Sigmoid colon (tissue), 7 donors: ENCODE measurements at places on chromosomes 12 and 14. TPM values are rescaled to one million over a fixed set of nuclear protein-coding genes. Genes with fewer than 3 reads are reported as not detected.

- no peak overlapping the region for H3K4me3 ChIP-seq
- no peaks in the 10 kb centered on the region for H3K27me3 ChIP-seq
- no peak for DNase-seq
- H3K4me1 ChIP-seq: no peaks in the 10 kb centered on the region
- no peak overlapping the region for H3K27ac ChIP-seq
Measured at GRCh38 chr14:100409003-100409360, 85.8 kb downstream of the SLC25A47 start.

DNA sequence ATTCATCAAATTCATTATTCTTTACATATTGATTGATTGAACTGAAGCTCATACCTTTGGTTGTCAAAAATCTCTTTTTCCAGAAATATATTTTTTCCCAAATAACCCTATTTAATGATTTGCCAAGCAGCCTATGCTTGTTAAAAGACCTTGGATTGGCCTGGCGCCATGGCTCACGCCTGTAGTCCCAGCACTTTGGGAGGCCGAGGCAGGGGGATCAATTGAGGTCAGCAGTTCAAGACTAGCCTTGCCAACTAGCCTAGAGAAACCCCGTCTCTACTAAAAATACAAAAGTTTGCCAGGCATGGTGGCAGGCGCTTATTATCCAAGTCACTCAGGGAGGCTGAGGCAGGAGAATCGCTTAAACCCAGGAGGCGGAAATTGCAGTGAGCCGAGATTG is 165.1 kb upstream of the MGAT4C start:
- no peak overlapping the region for H3K27ac ChIP-seq
- H3K4me1 ChIP-seq: no peaks in the 10 kb centered on the region
- DNase-seq: no peak
- H3K36me3 ChIP-seq: no peaks in the 10 kb centered on the region

DNA sequence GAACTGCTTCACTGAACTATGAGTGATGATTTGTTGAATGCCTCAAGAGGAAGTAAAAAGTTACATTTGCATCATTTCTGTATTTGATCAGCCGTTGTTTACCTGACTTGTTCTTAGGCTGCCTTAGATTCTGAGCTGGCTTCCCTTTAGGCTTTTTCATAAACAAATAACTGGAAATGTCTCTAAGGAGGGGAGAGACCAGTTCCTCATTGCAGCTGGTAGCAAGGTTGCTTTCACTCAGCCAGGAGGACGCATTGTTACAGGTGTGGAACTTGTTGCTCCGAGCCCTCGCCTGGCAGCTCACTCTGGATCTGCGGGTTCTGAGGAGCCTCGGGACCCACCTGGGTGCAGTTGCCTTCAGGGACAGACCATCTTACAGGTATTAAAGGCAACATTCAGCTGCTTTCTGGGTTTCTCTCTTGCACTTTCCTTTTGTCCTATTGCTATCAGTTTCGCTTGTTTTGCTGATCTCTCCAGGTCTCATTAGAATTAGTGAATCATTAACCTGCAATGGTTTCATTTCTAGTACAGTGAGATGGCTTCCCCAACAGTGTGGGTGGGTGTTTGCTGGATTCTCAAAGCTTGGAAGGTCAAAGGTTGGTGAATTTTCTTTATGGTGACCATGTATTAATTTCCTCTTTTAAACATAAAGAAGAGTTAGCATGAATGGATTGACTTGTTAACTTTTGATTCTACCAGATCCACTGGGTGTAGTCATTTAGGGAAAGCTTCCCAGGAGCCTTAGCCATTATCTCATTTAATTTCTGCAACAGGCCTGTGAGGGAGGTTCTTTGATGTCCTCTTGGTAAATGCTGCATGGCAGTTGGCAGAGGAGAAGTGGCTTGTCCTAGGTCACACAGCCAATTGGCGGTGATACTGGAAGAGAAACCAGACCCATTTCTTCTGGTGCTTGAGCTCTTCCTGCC is at the start of gene PLEKHG7:
TSS of gene PLEKHG7 (plus strand) at position 236 of the 926 bp plus-strand sequence. CDS start 3,643 bp downstream, outside the sequence.
- H3K36me3 ChIP-seq: no peaks in the 10 kb centered on the region
- DNase-seq: no peak
- no peaks in the 10 kb centered on the region for H3K27me3 ChIP-seq

- no peaks in the 10 kb centered on the region for H3K27me3 ChIP-seq
- no peaks in the 10 kb centered on the region for H3K36me3 ChIP-seq
- H3K4me3 ChIP-seq: no peak overlapping the region
- peak overlapping the region; percentile 77 for H3K27ac ChIP-seq
Measured at GRCh38 chr12:2348482-2348852, 295.7 kb downstream of the CACNA1C start.

DNA sequence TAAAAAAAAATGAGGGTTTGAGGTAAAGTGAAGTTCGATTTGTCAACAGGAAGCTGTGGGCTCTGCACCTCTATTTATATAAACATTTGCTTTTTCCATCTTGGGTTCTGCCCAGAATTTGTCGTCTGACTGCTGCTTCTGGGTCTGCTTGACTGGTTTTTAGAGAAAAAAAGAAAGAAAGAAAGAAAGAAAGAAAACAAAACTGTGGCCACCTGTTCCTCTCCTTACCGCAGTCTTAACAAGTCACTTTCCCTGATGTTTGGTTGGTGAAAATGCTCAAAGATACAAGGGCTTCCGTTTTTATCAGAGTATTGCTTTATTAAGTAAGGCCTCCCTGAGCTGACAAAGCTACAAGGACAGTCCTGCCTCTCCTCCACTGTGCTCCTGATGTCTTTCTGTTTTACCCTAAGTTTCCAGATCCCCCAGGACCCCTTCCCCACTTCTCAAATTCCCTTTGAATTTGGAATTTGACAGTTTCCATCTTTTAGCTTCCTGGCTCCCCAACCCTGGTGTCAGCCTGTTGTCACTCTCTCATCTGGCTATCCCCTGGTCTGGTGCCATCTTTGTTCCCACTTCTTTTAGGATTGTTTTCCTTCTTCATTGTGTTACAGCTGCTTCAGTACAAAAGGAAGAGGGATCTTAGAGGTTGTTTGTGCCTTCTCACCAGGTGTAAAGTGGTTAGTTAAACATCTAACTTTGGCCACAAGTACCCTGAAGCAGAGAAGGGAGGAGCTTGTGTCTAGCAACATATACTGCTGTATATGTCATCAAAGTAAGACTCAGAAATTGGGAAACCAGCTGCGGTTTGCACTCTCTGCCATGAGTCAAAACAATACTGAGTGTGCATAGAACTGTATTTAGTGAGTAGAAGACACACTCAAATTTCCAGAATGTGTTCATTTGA is 18.0 kb downstream of the MFAP5 start:
- H3K27ac ChIP-seq: no peak overlapping the region
- H3K4me1 ChIP-seq: no peaks in the 10 kb centered on the region
- H3K4me3 ChIP-seq: no peak overlapping the region
- no peak for DNase-seq
- no peaks in the 10 kb centered on the region for H3K27me3 ChIP-seq
- H3K36me3 ChIP-seq: no peaks in the 10 kb centered on the region

GRCh38 chr14:32081901-32082300 is 4.8 kb downstream of the ARHGAP5 start:
- H3K27me3 ChIP-seq: no peaks in the 10 kb centered on the region
- no peak overlapping the region for H3K27ac ChIP-seq
- no peak for DNase-seq
- no peaks in the 10 kb centered on the region for H3K36me3 ChIP-seq
- H3K4me1 ChIP-seq: peaks cover 73% of the 10 kb centered on the region
- H3K4me3 ChIP-seq: no peak overlapping the region

TCHP gene
- 16.0 TPM for total RNA-seq

MPHOSPH9 gene
- total RNA-seq: 25.3 TPM

DNA sequence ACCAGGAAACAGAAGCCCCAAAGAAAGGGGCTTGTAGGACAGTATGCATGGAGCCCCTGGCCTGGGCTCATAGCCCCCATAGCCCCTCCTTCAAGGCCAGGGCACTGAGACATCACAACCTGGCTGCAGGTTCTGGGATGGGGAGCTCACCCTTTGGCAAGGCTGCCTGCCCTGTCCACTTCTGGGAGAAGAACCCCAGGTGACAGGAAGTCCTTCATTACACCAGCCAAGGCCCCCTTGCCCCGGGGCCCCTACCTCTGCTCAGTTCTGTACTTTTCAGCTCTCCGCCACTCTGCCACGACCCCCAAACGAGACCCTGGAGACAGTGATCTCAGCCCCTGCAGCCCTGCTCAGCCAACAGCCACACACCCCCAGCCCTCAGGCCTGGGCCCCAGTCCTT is 223.2 kb upstream of the RTL1 start:
- H3K27me3 ChIP-seq: peaks cover 6% of the 10 kb centered on the region
- no peak overlapping the region for H3K27ac ChIP-seq
- H3K36me3 ChIP-seq: no peaks in the 10 kb centered on the region
- no peaks in the 10 kb centered on the region for H3K4me1 ChIP-seq
- H3K4me3 ChIP-seq: no peak overlapping the region
- peak; percentile 26 for DNase-seq
